A549 treated with DMSO at 1 μM for 4 hours (cell line): ENCODE measurements at places on chromosomes 13 and 19. TPM values are rescaled to one million over a fixed set of nuclear protein-coding genes. Genes with fewer than 3 reads are reported as not detected.

The UFM1 gene
- 27.3 to 35.5 TPM (median 31.4 TPM) in 5 replicates for total RNA-seq

The SIGLEC10 gene
- total RNA-seq = 0.05 TPM in 1 of 5 replicates, not detected in the others

The KLK4 gene
- total RNA-seq = 0.07 to 0.17 TPM (median 0.09 TPM) in 3 of 5 replicates, not detected in the others

The CGB2 gene
- 0.22 to 0.41 TPM (median 0.35 TPM) in 3 of 5 replicates, not detected in the others for total RNA-seq

The LGI4 gene
- total RNA-seq = 0.09 to 0.31 TPM (median 0.20 TPM) in 4 of 5 replicates, not detected in the other

The FKRP gene
- total RNA-seq = 19.5 to 24.1 TPM (median 21.8 TPM) in 5 replicates

The UPF1 gene
- total RNA-seq = 33.4 to 45.5 TPM (median 44.3 TPM) in 5 replicates

The PSG7 gene
- total RNA-seq = 0.06 to 0.26 TPM (median 0.09 TPM) in 5 replicates

The S1PR2 gene
- 1.1 to 1.6 TPM (median 1.2 TPM) in 5 replicates for total RNA-seq

The IRGC gene
- not detected in 5 replicates for total RNA-seq

The ZNF90 gene
- not detected in 5 replicates for total RNA-seq

The HS6ST3 gene
- total RNA-seq = not detected in 5 replicates

The SLC25A42 gene
- 0.43 to 1.1 TPM (median 0.89 TPM) in 5 replicates for total RNA-seq
